Muscle of leg (tissue), 16 donors: ENCODE measurements at places on chromosomes 2 and 18. TPM values are rescaled to one million over a fixed set of nuclear protein-coding genes. Genes with fewer than 3 reads are reported as not detected.

PPM1B gene
- polyA plus RNA-seq = 26.8 TPM

GRCh38 chr18:29174891-29175290 lies 998.0 kb upstream of the CDH2 start:
- DNase-seq = no peak

GRCh38 chr2:238875101-238875470 lies 27.2 kb downstream of the TWIST2 start:
- no peak for DNase-seq

AQP4 gene
- 0.84 TPM for polyA plus RNA-seq

DNA sequence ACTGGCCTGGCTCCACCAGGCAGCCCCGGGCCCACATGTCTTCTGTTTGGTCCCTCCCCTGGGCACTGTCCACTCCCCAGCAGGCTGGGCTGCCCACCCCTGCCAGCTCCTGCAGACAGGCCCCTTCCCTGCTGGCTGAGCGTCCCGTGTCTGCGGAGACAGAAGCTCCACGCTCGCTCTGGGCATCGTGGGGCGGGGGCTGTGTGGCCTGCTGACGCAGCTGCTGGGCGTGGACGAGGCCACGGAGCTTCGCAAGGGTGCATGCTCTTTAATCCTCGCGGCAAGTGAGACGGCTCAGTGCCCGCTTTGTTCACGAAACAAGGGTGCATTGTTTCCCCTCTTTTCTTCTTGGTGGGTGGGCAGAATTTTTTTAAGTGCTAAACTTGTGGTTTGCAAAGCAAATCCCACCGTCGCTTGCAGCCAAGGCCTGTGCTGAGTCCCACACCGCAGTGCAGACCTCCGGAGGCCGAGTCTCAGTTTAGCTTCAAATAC lies 132.8 kb upstream of the CTDP1 start:
- DNase-seq = no peak

DNER gene
- polyA plus RNA-seq = 0.83 TPM

GRCh38 chr2:32902986-32903385 lies 43.8 kb upstream of the LTBP1 start:
- DNase-seq = no peak

REG1B gene
- not detected for polyA plus RNA-seq

SFT2D3 gene
- polyA plus RNA-seq = not detected

DNA sequence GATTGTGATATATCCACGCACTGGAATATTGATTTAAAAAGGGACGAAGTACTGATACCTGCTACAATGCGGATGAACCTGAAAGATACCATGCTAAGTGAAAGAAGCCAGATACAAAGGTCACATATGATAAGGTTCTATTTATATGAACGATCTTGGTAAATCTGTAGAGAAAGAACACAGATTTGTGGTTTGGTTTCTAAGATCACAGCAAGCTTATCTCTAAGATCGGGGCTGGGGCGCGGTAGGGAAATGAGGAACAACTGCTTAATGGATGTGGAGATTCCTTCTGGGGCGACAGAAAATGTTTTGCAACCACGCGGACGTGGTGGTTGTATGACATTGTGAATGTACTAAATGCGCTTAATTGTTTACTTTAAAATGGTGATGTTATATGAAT lies 60.1 kb downstream of the NEDD4L start:
- DNase-seq = no peak
